ENCODE measurements at places on chromosomes 2 and 18.

- DNase-seq = no peak
Measured at GRCh38 chr2:2547451-2547850, 216.4 kb upstream of the MYT1L start.

DNA sequence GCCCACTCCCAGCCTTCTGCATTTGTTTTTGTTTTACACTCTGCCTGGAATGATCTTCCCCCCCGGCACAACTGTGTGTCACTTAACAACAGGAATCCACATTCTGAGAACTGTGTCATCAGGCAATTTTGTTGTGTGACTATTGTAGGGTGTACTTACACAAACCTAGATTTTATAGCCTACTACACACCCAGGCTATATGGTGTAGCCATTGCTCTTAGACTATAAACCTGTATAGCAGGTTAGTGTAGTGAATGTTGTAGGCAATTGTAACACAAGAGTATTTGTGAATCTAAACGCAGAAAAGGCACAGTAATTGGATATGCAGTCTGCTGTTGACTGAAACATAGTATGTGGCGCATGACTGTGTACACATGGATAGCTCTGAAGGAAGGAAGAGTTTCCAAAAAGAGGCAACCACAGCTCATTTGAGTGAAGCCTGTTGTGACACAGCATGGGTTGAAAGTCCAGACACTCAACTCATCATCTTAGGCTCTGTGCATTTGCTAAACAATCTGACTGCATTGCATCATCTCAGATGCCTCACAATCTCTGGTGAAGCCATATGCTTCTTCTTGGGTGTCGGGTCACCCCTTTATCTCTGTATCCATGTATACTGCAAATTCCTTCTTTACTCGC lies 506.6 kb upstream of the SPHKAP start:
- DNase-seq = no peak

DNA sequence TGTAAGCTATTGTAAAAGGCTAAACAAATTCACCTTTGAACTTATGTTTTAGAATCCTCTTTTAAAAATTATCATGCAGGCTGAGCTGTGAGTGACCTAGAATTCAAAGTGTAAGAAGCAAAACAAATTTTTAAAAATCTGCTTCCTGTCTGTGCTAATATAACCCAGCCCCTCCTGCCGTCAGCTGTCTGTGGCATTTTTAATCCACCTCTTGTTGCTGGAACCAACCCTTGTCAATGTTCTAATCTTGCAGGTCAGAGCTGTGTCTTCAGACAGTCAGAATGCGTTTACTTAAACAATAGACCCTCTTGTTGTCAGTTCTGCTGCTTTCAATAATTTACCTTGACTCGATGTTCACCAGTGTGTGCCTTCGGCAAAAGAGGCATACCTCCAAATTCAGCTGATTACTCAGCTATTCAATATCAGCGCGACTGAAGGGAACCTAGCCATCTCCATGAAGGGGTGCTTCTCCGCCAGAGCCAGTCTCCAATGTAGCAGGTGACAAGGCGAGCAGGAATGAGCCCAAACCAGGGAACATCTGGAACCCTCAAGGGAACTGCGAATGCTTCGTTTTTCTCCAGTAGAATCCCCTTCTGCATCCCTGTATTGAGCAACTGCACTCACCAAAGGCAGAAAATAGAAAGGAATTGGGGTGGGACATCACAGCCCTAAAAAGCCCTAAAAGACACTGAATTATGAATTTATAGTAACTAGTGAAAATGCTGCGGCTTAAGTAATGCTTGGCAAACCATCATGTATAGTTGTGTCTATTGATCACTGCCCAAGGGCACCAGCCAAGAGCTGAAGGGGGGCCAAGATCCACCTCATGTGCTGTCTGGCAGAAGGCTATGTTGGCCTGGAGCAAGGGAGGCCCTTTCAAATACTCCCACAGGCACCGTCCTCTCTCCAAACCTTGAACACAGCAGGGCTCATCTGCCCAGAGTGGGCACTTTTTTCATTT lies 62.5 kb downstream of the LYPD6B start:
- no peak for DNase-seq

DNA sequence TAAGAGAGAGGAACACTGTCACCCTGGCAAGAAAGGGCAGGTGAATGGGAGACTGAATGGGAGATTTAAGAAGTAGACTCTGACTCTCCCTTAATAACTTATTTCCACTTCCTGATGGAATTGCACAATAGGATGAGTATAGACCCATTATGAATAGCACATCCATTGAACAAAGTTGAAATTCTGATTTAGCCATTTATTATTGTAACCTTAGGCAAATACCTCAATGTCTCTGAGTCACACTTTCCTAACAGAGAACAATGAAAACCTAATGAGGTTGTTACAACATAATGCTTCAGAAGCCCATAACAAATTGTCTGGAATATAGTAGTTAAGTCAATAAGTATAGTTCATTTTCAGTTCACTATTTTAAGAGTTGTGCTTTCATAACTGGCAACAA lies 78.9 kb downstream of the NRXN1 start:
- no peak for DNase-seq

DNA sequence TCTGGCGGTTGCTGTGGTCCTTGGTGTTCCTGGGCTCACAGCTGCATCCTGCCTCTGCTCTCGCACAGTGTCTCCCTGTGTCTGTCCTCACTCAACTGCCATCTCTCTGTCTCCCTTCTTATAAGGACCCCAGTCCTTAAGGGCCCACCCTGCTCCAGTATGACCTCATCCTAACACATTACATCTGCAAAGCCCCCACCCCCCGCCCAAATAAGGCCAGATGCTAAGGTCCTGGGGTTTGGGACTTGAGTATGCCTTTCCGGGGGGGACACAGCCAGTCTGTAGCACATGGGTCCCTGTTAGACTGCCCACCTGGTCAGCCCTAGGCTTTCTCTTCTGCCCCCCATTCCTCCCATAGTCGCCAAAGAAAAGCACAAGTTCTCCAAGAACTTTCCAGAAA lies 40.7 kb downstream of the FER1L5 start:
- DNase-seq = no peak

DNA sequence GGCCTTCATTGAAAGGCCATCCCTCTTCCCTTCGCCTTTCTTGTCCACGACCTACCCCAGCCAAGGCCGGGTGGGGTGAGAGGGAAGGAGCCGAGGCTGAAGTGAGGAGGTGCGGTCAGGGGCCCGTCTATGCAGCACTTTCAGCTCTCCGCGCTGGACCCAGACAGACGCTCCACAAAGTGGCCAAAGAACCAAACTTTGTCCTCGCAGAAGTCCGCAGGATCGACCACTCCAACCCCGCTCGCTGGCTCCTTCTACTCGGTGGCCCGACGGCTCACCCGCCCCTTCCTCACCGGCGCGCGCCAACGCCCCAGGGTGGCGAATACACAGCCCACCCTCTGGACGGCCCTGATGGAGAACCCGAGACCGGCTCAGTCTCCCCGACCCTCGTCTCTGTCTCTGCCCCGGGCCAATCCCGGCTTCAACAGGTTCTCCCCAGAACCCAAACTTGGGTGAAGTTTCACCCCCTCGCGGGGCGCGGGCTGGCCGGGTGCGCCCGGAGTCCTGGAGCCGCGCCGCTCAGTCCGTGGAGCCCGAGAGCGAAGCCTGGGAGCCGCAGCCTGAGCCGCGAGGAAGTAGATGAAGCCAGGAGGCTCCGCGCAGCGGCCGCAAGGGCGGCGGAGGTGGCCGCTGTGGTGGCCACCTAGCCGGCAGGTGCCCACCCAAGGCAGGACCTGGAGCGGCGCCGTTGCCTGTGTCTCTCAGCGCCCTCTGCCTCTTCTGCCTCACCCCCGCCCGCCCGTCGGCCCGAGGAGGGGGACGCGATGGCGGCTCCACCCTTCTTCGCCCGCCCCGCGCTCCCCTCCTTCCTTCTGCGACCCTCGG lies 26.7 kb upstream of the ALPP start:
- DNase-seq = peak; percentile 30

- DNase-seq = no peak
Measured at GRCh38 chr2:152505495-152505906, 170.5 kb downstream of the FMNL2 start.

- DNase-seq = no peak
Measured at GRCh38 chr2:65831509-65831908, 399.1 kb upstream of the SPRED2 start.

DNA sequence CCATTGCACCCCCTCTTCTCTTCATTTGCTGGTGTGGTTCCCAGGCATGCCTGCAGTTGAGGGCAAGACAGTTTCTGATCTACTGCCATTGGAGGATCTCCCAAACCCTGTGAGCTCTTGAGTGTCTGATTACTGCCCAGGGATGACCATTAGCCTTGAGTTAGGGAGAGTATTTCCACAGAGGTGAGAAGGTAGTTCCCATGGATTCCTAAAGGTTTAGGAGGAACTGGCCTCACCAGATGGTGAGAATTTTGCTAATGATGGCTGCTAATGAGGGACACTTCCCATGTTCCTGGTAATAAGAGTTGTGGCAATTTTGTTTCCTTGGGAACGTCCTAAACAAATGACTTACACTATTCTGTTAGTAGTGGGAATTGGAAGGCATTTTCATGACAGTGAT lies 42.5 kb downstream of the PTPRM start:
- no peak for DNase-seq
